ENCODE measurements at places on chromosomes 16 and 17. TPM values are rescaled to one million over a fixed set of nuclear protein-coding genes. Genes with fewer than 3 reads are reported as not detected.
A peak's percentile ranks its signal among the peaks of the same experiment; 100 is the strongest.

- no peaks in the 10 kb centered on the region for H3K4me1 ChIP-seq
- no peak for DNase-seq
- H3K27ac ChIP-seq: no peak overlapping the region
- H3K36me3 ChIP-seq: no peaks in the 10 kb centered on the region
- no peaks in the 10 kb centered on the region for H3K27me3 ChIP-seq
Measured at GRCh38 chr16:82523815-82524214, 103.0 kb upstream of the CDH13 start.

GRCh38 chr17:43878260-43879175, 28.8 kb downstream of the MPP2 start:
- peaks cover 5% of the 10 kb centered on the region for H3K27me3 ChIP-seq
- no peaks in the 10 kb centered on the region for H3K36me3 ChIP-seq
- H3K4me1 ChIP-seq: no peaks in the 10 kb centered on the region
- no peak overlapping the region for H3K4me3 ChIP-seq
- no peak overlapping the region for H3K27ac ChIP-seq
- peak; percentile 51 for DNase-seq

DNA sequence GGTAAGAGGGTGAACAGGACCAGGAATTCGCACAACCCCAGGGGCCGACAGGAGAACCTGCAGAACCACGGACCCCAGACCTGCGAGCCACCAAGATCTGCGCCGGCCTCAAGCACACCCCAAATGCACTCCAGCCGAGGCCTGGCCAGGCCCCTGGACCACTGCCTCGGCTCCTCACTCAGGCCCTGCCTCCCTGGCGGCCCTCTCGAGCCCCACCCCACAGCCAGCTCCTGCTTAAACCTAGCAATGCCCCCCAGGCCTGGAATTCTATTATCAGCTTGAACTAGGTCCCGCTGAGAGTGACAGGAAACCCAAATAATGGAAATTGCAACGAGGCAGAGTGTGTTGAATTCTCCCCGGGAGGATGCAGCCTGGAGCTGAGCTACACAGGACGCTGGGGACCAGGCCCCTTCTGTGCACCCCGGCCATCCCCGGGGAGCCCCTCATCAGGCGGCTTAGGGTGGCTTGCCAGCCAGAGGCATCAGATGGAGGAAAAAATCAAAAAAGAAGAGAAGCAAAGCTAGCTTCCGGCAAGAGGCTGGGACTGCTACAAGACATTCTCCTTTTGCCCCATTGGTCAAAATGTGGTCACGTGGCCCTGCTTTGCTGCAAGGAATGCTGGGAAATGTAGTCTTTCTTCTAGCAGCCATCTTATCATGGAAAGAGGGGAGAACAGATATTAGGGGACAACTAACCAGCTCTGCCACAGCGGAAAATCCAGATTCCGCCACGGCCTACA, 2.4 kb upstream of the ENPP7 start:
- no peaks in the 10 kb centered on the region for H3K27me3 ChIP-seq
- H3K4me1 ChIP-seq: peaks cover 13% of the 10 kb centered on the region
- peak; percentile 90 for DNase-seq
- H3K4me3 ChIP-seq: no peak overlapping the region

DNA sequence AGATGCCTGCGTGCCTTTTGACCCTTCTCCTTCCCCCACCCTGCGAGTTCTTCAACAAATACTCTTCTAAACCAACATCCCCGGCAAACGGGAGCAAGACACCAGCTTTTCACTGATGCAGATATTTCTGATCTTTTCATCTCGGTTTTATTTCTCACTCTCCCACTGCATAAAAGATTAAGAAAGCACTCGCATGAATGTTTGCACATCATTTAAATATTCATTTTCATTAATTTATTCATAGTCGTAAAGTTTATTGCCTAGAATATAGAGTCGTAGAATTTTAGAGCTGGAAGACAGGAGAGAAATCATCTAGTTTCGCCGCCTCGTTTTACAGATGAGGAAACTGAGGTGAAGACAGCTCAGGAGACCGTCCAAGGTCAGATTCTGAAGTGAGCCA, 488.1 kb downstream of the MAF start:
- no peaks in the 10 kb centered on the region for H3K36me3 ChIP-seq
- no peak for DNase-seq
- H3K27ac ChIP-seq: no peak overlapping the region

FNDC8 gene
- not detected for total RNA-seq
